ENCODE measurements at places on chromosomes 7 and 10.
A peak's percentile ranks its signal among the peaks of the same experiment; 100 is the strongest.

GRCh38 chr7:28964056-28964455 lies 5.9 kb upstream of the TRIL start:
- DNase-seq = no peak

- DNase-seq = no peak
Measured at GRCh38 chr10:19970717-19971116, 154.5 kb downstream of the PLXDC2 start.

GRCh38 chr7:93883078-93883916 lies 7.3 kb downstream of the TFPI2 start:
- peak; percentile 29 for DNase-seq

DNA sequence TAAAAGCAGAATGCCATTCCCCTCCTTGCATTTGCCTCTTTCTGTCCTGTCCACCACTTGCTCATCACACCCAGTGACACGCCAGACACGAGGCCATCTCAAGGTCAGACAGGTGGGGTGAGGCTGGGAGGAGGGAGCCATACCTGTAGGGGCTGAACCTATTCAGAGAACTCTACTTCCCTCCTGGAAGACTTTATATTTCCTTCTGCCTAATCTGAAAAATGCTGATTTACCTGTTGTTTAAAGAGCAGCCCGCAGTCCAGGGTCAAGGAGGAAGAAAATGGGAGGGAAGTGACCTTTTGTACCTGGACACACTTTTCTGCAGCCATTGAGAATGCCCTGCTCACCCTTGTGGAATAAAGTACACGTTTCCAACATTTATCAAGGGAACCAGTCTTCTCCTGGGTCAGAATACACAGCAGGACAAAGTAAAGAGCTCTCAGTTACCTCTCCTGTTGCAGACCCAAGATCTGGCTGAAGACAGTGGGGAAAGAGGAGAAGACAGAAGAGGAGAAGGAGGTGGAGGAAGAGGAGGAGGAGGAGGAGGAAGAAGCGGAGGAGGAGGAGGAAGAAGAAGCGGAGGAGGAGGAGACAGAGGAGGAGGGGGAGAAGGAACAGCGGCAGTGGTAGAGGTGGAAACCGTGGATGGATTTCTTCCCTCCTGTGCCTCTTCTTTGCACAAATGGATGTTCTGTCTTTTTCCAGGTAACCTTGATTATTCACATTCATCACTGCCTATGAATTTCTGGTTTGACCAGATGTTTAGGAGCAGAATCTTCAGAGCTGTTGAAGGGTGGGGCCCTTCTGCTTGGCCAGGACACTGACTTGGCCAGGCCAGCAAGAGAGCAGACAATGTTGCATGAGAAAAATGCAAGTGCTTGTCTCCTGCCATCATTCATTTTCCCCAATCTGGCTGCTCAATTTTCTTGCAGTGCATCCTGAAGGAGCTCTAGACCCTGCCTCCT lies 1.2 kb upstream of the BLNK start:
- no peak for DNase-seq

GRCh38 chr10:44811072-44811471 lies 100.1 kb upstream of the TMEM72 start:
- DNase-seq = no peak

All from fibroblast of skin of back (primary cell).